ENCODE measurements at places on chromosomes 3 and 15.
A peak's percentile ranks its signal among the peaks of the same experiment; 100 is the strongest.

DNA sequence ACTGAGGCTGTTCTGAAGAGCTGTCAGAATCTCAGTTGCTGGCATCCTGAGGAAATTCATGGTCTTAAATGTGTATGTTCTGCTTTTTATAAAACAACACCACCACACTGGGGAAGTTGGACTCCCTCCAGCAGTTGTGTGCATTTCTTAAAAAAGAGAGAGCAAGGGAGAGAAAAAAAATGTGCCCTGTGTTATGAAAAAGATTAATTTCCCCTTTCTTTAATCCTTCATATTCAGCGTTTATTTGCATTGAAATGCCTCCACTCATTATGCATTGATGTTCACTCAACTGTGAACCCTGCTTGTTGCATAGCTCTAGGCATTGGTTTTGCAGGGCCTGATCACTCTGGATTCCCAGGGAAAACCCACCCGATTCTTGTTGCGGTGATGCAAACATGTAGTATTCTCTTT is 4.4 kb upstream of the ZNF609 start:
- DNase-seq: no peak

GRCh38 chr3:14889205-14889604 is 58.2 kb upstream of the NR2C2 start:
- DNase-seq: no peak

DNA sequence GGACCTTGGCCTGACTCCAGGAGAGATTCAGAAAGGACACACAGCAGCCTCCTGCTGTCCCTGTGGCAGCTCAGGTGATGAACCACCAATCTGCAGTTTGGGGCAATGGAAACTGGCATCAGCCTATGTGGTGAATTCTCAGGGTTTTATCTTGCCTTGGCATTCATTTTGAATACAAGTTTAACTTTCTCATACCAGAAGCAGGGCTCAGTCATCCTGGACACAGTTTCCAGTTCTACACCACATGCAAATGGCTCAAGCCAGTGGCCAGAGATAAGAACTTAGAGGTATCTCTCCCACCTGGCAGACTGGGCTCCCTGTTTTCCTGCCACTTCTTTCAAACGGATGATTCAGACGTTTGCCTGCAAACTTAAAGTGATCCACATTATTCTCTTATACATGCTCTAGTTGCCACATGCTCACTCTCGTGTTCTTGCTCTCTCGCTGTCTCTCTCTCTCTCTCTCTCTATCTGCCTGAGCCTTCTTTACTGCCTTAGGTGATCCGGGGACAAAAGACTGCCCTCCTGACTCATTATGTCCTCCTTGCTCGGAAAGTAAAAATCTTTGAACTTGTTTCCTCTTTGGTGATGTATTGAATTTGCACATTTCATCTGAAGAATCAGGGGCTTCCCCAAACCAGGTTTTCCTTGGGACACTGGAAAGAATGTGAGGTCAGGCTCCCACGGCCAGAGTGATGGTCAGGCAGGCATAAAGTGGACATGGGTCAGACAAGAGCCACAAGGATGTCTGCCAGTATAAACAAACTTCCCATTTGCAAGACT is 99.6 kb upstream of the STT3B start:
- no peak for DNase-seq

DNA sequence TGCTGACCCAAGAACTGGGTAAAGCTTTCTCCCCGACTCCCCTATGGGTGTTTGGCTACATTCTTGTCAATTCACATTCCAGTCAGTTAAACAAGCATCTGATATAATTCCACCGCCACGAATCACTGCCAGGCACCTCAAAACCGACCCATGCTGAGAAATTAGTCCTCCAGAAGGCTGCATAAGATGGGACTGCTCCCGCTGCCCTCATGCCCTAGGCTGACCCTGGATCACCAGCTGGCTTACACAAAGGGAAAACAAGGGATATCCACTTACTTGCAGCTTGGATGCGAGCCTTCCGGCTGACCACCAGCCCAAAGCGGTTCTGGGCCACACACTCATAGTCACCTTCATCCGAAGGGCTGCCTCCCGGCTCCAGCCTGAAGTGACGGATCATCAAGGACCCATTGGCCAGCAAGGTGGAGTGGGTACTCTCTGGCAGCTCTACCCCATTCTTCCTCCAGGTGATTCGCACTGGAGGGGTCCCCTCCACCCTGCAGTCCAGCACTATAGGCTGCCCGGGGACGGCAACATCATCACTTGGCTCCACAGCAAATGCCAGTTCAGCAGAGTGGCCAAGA is 2.9 kb downstream of the IGDCC3 start:
- DNase-seq: no peak

- DNase-seq: no peak
Observed at GRCh38 chr15:101505610-101506337, 16.3 kb upstream of the PCSK6 start.

DNA sequence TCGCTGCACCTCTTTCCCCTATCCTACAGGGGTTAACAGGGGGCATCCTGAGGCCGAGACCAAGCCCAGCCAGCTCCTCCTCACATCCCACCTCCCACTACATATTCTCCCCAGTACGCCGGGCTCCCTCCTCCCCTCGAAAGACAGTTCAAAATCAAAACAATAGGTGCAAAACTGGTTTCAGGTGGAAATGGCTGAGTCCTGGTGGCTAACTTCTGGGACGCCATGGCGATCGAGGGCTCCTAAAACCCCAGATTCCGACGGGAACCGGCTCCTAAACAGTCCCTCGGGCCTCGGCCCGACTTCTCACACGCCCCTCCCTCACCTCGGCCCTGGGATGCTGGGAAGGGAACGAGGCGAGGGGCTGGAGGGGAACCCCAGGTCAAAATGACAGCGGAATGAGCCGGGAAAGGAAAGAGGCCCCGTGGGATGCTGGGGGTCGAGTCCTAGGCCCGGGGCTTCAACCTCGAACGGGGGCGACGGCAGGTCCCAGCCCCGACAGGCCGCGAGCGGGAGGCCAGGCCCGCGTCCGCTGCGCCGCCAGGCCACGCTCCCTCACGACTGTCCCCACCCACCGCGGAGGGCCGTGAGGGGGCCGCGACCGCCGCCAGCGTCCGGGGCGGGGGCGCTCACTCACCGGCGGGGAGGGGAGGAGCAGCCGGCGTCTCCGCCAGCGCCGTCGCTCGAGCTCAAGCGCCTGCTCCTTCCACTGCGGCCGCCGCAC is 492 bp downstream of the TMCC1 start:
- DNase-seq: peak; percentile 81

DNA sequence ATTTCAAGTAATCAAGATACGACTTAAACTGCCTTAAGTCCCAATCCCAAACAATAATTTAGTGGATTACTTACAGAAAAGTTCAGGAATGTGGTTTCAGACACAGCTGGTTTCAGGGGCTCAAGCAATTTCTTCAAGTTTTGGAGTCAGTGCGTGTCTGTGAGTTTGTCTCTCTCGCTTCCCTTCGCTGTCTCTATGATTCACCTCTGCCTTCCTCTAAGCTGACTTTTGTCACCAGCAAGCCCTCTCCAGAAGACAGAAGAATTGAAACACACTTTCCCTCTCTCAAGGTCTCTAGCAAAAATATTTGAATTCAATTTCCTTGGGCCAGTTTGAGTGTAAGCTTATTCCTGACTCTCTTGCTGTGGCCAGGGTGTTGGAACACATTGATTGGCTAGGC is 392.4 kb downstream of the EDEM1 start:
- DNase-seq: no peak

- peak; percentile 13 for DNase-seq
Observed at GRCh38 chr3:8421267-8421666, 80.4 kb upstream of the LMCD1 start.

- DNase-seq: no peak
Observed at GRCh38 chr15:47720555-47720954, 3.2 kb downstream of the SEMA6D start.

GRCh38 chr15:94023531-94023930 is 207.8 kb upstream of the MCTP2 start:
- DNase-seq: no peak

GRCh38 chr15:65174509-65174908 is 10.6 kb downstream of the CLPX start:
- no peak for DNase-seq

- peak; percentile 50 for DNase-seq
Observed at GRCh38 chr15:58070801-58071418, 5.4 kb upstream of the ALDH1A2 start.

GRCh38 chr15:27271258-27271657 is 300.3 kb downstream of the GABRG3 start:
- DNase-seq: no peak

GRCh38 chr15:36948982-36949381 is 151.4 kb downstream of the MEIS2 start:
- DNase-seq: no peak

GRCh38 chr3:20111836-20112235 is 71.6 kb downstream of the KAT2B start:
- no peak for DNase-seq

DNA sequence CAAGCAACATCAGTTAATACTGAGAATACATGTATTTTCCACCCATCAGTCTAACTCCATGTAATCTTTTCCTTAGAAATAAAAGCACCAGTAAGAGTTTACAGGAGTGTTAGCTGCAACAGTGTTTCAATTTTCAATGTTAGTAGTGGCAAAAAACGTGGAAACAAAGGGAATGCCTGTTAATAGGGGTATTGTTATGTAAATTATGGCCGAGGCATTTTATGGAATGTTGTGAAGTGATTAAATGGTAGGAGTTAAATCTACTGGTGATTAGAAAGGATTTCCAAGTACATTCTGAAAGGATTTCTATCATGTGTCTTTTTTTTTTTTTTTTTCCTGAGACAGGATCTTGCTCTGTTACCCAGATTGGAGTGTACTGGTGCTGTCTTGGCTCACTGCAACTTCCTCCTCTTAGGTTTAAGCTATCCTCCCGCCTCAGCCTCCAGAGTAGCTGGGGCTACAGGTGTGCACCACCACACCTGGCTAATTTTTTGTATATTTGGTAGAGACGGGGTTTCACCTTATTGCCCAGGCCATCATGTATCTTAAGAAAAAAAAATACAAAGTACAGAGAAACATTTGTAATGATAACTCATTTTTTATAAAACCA is 6.6 kb downstream of the ATP6V1A start:
- DNase-seq: no peak
